ENCODE measurements at places on chromosomes 16 and 17.

DNA sequence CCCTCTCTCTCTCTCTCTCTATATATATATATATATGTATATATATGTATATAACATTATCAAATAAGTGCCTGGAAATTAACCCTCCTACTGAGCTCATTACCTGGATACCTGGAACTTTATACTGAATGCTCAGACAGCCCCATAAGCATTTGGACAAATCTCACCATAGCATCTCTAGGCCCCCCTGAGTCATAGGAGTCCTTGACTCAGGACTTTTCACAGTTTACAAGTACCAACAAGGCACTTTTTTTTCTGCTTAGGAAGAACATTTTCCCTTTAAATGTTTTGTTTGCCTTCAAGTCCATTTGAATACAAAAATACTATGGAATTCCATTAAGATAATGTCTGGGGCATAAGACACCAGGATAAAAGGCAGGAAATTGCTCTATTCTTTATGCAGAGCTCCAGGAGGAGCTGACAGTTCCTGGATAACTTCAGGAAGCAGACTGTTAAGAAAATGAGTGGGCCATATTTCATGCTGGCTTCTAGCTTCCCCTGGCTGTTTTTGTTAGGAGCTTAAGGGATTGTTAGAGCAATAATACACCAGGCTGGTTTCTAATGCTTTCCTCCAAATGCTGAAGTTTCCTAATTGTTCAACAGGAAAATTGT is 171.7 kb upstream of the ASIC2 start:
- DNase-seq, result no peak

DNA sequence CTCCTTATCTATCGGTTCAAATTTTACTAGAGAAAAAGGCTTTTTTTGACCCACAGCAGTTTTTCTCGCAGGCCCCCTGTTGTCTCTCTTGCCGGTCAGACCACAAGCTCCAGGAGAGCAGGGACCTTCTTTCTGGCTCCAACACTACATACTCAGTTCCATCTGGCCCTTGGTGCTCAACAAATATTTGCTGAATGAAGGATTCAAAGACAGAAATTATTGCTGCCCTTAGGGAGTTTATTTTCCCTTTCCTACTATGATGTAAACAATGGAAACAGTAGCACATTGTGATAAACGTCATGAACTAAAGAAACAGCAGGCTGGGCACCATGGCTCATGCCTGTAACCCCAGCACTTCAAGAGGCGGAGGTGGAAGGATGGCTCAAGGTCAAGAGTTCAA is 59.0 kb upstream of the ATP2A3 start:
- no peak for DNase-seq

DNA sequence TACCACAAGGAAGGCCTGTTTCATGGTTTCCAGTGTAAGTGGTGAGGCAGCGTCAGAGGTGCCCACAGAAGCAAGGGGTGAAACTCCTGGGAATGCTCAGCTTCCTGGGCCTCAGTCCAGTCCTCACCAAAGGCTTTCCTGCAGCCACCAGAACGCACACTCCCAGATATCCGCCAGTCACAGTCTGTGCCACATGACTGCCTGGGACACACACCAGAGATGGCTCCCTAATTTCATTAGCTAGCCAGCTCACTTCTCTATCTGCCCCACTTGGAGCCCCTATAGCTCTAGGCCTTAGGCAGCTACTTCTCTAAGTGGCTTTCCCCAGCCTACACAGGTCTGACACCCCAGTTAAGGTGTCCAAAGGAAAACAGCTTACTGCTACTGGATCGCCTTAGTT is 77.0 kb downstream of the CYTH1 start:
- no peak for DNase-seq

GRCh38 chr17:79073706-79074088 is 927 bp upstream of the ENGASE start:
- DNase-seq, result no peak

- DNase-seq, result no peak
Measured at GRCh38 chr17:7969433-7969832, 33.0 kb upstream of the GUCY2D start.

DNA sequence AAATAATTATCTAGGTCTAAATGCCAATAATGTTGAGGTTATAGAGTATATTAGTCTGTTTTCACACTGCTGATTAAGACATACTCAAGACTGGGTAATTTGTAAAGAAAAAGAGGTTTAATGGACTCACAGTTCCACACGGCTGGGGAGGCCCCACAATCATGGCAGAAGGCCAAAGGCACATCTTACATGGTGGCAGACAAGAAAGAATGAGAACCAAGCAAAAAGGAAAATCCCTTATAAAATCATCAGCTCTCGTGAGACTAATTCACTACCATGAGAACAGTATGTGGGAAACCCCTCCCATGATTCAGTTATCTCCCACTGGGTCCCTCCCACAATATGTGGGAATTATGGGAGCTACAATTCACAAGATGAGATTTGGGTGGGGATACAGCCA is 2.9 kb upstream of the KATNB1 start:
- DNase-seq, result no peak

GRCh38 chr17:16922386-16923096 is 49.4 kb downstream of the TNFRSF13B start:
- no peak for DNase-seq

- no peak for DNase-seq
Measured at GRCh38 chr17:28295677-28296578, 23.1 kb upstream of the TMEM97 start.

DNA sequence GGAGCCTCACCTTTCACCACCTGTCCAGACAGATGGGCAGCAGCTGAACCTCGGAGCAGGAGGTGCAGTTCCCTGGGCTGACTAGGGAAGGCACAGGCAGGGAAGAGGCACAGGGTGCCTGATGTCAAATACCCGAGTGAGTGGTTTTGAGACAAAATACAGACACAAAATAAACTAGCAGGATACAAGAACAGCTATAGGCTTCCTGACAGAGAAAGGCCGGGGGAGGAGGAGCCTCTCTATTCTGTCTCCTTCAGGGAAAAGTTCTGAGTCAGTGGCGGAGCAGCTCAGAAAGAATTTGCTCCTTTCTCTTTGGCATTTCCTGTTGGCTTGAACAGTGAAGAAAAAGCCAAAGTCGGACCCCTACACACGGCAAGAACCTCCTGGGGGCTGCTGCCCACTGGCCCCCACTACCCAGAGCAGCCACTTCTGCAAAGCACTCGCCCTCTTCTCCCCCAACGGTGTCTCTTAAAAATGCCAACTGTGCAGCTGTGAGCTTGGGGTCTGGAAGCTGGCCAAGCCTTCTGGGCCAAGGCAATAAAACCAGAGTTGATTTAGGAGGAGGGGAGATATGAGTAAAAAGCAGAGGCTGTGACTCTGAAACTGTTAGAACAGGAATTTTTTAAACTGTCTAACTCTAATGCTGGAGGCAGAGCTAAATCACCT is 14.4 kb upstream of the FAAP100 start:
- no peak for DNase-seq

- DNase-seq, result no peak
Measured at GRCh38 chr16:48001324-48001895, 154.4 kb downstream of the ABCC12 start.

GRCh38 chr16:66444049-66444481 is 17.0 kb downstream of the BEAN1 start:
- DNase-seq, result no peak

DNA sequence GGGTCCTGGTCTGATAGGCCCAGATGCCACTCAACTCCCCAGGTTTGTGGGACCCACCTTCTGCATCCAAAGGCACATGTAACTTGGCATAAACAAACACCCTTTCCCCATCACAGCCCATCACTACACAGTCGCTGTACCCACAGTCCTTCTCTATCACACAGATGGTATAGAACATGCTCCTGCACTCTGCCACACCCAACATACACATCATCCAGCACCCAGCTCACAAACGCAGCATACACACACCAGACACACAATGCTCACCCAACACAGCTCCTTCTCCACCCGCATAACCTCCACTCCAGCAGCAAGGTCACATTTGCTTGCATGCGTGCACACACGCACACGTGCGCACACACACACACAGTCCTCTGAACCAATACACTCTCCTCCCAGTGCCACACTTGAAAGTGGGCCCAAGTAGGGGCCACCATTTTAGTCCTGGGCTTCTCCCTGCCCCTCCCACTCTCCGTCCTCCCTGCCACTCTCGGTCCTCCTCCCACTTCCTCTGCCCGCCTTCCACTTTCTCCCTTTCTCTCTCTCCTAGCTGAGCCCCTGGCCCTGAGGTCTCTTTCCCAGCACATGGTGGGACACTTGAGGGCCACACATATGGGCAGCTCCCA is 8.5 kb upstream of the TMEM92 start:
- DNase-seq, result no peak

GRCh38 chr17:73091770-73092522 is 542 bp downstream of the SLC39A11 start:
- DNase-seq, result peak; percentile 1

DNA sequence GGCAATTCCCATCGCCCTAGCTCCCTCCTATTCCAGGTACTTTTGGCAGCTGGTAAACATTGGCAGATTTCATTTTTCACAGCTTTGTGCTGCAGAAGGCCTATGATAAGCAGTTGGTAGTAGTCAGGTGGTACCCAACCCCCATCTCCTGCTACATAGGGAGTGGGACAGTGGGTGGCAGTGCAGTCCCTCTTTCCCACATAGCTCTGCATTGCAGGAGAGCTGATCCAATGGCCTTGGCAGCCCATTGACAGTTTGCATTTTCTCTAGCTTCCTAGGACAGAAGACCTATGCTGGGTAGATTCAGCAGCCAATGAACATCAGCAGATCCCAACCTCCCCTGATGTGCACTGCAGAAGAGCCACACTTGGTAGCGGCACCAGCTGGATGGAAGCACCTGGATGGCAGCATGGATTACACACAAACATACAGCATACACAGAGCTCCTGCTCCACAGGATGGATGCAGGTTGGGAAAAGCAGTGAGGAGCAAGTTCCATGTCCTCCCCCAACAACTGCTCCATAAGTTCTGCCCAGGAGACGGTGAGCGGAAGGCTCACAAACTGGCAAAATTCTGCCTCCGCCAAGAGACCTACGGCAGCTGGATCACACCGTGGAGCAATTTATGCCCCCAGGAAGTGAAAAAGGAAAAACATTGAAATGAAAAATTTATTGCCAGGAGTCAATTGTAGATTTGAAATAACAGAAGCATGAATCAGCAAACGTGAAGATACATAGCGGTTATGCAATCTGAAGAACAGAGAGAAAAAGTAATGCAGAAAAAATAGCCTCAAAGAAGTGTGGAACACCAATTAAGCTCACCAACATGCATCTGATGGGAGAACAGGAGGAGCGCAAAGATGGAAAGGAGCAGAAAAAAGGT is 95.7 kb downstream of the CACNG1 start:
- DNase-seq, result no peak

DNA sequence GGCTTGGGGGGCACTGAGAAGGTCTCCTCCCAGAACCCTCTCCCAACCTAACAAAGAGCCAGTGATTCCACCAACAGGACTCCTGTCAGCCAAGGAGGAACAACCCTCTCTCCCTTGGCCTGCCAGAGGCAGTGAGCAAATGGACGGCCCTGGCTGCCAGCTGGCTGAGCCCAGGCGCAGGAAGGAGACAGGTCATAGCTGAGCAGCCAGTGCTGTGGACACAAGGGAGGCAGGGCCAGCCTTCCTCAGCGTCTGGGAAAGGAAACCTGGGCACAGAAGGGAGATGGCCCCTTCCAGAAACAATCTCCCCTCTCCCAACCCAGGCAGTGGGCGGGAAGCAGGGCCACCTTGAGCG is 2.1 kb downstream of the MPO start:
- DNase-seq, result no peak

GRCh38 chr16:10232757-10233156 is 50.5 kb upstream of the GRIN2A start:
- DNase-seq, result no peak

DNA sequence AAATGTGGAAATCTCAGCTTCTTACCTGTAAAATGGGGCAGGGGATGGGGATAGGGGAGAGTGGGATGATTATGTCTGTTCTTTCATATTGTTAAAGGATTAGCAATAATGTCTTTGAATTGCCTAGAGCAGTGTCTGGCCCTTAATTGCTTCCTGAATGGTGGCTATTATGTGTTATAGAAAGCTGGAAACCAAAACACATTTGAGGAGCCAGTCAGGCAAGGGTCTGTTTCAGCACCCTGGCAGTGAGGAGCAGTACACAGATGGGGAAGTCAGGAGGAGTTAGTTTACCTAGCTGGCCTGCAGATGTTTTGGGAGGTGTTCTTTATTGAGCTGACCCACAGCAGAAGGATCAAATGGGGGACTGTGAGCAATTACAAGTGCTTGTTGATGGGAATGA is 63.0 kb downstream of the NUP93 start:
- DNase-seq, result no peak

DNA sequence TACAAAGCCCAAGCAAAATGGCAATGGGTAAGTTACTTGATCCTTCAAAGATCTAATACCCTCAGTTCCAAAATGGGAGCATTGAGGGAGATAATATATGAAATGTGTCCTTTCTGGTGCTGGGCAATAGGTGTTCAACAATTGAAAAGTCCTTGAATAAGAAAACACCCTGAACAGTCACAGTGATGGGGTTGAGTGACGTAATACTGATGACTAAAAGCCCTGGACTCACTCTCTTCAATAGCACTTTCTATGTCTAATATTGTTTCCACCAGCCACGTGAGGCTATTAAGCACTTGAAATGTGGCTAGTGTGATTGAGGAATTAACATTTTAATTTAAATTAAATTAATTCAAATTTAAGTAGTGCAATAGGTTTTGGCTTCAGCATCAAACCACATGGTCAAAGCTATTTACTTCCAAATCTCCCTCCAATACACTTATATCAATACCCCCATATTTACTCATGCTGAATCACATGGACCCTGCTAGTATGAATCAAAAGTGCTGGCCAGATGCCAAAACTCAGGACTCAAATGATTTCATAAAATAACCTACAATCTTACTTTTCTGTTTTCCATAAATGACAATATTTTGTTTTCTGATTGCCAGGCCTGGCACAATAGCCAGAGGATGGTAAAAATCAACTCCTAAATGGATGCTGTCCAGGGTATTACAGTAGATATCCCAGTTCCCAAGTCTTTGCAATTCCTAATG is 516.2 kb downstream of the HAPSTR1 start:
- DNase-seq, result no peak

- no peak for DNase-seq
Measured at GRCh38 chr17:45650561-45650960, 133.6 kb upstream of the CRHR1 start.
